HTR-8/SVneo (cell line): ENCODE measurements at places on chromosomes 16 and 17.

GRCh38 chr16:85826686-85827247 is 27.3 kb downstream of the COX4I1 start:
- DNase-seq: no peak

DNA sequence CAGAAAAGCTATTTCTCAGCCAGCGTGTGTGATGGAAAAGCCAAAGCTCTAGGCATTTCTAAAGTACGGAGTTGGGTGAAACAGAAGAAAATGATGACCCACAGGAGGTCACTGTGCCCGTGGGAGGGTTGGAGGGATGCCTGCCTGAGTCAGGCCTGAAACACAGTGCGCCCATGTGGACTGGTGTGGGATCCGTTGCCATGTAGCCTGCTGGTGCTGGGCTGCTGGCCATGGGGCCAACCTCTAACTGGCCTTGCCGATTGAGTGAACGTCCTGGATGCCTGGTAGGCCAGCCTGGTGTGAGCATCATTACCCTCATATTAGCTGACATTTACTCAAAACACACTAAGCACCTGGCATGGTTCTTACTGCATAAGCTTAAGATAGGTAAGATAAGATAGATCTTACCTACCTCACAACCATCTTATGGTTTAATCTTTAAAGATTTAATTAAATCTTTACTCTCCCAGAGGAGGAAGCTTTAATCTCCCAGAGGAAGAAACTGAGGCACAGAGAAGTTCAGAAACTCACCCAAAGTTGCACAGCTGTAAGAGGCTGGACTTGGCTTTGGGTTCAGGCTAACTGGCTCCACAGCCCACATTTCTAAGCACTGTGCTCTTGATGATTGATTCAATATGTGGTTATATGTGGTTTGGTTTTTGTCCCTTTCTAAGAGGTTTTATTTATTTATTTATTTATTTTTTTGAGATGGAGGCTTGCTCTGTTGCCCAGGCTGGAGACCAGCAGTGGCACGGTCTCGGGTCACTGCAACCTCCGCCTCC is 15.7 kb downstream of the MGAT5B start:
- no peak for DNase-seq

GRCh38 chr17:68834328-68834836 is 120.8 kb downstream of the ABCA8 start:
- DNase-seq: no peak

DNA sequence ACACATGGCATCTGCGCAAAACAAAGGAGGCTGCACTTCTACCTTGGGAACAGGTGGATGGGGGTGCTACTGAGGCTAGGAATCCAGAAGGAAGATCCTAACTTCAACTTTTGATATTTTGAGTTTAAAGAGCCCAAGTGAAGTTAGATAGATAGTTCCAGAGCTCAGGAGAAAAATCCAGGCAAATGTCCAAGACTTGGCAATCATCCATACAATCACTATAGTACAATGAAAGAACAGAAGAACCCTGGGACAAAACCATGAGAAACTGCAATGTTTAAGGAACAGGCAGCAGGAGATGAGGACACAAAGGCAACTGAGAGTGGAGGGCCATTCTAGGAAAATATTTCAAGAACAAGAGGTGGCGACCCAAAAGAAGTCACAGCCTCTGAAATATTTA is 12.4 kb downstream of the CDYL2 start:
- no peak for DNase-seq

- DNase-seq: no peak
Observed at GRCh38 chr16:88723911-88724310, 17.6 kb downstream of the CTU2 start.

- DNase-seq: no peak
Observed at GRCh38 chr17:71757156-71757555, 363.7 kb upstream of the SOX9 start.

GRCh38 chr17:48293319-48294019 is 136.5 kb downstream of the SKAP1 start:
- DNase-seq: no peak

DNA sequence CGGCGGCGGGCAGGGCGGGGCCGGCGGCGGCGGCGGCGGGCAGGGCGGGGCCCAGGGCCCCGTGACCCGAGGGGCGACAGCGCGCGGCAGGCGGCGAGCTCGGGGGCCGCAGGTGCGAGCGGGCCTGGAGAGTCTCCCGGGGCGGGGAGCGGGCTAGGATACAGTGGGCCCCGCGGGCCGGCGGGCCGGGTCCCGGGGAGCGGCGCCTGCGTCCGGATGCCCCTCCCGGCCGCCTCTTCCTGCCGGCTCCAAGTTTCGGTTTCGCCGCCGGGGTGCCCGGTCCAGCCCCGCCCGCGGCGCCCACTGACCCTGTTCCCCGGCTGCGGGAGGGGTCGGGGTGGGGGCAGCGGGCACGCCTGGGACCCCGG is at the start of gene RNF213:
TSS of gene RNF213 (plus strand) at position 62 of the 368 bp plus-strand sequence. CDS start 2,830 bp downstream, outside the sequence.
- peak; percentile 70 for DNase-seq

GRCh38 chr17:43572368-43572980 is 26.3 kb upstream of the ETV4 start:
- DNase-seq: no peak

DNA sequence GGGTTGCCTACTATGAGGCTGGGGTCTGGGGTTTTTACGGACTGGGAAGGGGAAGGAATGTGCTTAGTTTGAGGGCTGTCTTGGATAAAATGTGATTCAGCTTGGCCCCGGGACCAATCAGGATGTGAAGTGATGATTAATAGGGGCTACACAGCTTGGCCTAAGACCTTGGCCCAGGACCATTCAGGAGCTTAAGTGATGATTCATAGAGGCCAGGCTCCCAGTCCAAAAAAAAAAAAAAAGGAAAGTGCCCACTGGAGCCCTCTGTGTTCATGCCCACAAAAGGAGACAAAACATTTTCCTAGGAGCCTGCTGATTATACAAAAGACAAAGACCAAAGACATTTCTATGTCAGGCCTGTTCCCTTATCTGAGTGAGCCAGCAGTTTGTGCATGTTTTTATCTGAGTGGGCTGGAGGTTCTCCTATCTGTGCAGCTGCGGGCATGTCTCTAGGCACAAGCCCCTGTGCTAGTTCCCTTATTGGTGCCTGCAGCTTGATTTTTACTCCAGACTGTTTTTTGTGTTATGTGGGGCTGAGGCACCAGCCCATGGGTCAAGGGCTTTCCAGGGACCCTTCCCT is 898.2 kb upstream of the GOT2 start:
- DNase-seq: no peak

- DNase-seq: no peak
Observed at GRCh38 chr17:42289611-42290181, 1.4 kb downstream of the STAT5A start.

DNA sequence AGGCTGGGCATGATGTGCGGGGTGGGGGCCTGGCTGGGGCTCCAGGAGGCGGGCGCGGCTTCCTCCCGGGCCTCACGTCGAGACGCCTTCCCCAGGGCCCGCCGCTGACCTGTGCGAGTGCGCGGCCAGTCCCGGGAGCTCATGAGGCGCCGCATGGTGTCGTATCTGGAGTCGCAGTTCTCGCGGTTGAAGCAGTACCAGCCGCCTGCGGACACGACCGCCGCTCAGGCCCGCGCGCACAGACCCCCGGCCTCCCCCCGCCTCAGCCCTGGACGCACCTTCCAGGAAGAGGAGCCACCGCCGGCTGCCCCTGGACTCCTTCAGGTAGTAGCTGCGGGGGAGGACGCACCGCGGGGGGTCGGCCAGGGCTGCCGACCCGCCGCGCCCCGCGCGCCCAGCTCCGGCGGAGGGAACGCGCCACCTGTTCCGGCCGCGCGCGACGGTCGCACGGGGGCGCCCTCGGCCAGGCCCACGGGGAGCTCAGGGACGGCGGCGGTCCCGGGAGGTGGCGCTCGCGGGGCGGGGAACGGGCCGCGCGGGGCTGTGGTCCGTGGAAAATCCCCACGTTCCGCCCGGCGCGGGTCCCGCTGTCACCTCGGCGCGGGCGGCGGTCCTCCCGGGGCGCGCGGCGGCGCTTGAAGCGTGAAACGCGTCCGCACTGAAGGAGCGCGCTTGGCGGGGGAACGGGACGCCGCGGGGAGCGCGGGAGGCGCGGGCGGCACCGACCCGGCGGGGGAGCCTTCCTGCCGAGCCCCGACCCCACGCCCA is 1.4 kb downstream of the NOTUM start:
- DNase-seq: peak; percentile 61

- no peak for DNase-seq
Observed at GRCh38 chr16:87190288-87191230, 126.6 kb downstream of the C16orf95 start.

- DNase-seq: no peak
Observed at GRCh38 chr17:58400826-58401225, 16.5 kb downstream of the RNF43 start.

DNA sequence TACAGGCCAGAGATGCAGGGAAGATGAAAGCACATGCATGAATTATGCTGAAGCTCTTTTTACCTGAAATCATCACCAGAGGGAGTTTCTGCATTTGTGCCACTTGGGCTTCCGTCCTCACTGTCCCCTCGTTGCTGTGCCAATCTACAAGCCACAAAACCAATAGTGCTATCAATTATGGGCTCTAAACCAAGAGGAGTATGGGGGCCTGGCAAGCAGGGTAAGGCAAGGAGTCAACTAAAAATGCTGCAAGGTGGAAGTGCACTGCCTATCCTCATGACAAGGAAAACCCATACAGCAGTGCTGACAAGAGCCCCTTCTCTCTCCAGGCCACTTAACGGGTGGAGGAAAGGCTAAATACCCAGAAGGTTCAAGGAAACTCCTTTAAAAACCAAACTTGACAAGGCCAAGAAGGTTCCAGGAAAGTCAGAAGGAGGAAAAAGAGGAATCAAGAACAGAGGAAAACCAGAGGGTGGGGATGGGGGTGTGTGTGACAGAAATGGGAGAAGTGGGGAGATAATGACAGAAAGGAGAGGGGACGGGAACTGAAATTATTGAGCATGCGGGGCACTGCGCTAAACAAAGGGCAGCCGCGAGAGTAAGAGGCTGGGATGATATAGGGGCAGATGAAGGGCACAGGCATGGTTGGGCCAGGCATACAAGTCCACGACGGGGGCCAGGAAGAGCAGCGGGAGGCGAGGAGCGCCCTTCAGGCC is 674 bp downstream of the C17orf75 start:
- no peak for DNase-seq

- DNase-seq: no peak
Observed at GRCh38 chr16:13313351-13313750, 412.0 kb downstream of the SHISA9 start.

- no peak for DNase-seq
Observed at GRCh38 chr17:12421646-12422306, 243.9 kb upstream of the MYOCD start.

GRCh38 chr16:81715358-81716196 is 63.5 kb upstream of the PLCG2 start:
- no peak for DNase-seq

DNA sequence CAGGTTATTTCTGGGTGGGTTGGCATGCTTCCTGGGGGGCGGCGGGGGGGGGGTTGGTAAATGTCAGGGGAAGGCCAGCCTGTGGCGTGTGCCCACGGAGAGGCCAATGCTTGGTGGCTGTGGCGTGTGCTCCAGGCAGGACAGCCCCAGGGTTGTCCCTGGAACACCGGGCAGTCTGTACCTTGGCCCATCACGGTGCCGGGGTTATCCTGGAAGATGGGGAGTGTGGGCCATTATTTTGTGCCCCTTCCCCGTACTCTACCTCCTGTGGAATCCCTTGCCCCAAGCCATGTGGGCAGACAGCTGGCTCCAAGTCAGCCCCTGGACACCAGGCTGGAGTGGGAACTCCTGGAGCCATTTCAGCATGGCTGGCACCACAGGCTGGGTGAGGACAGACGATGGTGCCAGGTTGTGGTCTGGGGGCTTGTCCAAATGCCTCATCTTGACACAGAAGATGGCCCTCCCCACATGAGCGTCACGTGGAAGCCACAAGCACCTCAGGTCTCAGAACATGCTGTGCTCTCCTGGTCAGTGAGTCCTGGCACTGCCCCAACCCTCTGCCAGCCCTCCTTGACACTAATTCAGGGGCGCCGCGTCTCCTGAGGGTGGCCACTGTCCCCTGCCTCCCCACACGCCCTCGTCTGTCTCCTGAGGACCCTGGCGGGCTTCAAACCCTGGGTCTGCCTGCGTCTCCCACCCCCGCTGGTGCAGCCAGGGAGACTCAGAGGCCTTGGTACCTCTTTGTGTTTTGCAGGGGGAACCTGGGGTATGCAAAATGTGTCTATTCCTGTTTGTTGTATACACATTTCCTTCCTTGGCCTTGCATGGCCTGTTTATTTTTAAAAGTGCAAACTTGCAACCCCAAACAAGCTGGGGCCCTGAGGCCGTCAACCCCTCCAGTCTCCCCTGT is 4.3 kb downstream of the SLC16A3 start:
- DNase-seq: no peak

DNA sequence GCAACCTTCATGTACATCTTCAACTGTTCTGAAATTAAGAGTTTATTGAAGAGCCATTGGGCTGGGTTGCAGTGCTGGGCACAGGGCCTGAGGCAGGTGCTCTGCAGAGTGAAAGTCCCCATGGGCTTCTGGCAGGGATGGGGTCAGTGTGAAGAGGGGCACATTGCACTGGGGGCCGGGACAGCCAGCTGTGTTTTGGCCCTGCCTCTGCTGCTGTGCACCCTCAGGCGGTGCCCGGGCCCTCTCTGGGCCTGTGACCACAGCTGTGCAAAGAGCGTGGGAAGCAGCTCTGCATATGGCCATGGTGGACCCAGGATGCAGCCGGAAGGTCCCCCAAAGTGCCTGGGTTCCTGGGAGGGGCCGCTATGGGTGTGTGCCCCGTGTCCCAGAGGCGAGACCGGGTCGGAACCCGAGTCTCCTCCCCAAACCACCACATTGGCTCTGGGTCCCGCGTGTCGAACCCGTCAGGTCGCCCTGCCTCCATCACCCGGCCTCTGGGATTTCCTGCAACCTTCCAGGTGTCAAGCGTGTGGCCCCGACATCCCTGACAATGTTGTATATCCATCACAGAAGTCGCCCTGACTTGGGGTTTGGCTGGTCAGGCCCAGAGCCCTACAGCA is 38.2 kb upstream of the ZNF469 start:
- no peak for DNase-seq

DNA sequence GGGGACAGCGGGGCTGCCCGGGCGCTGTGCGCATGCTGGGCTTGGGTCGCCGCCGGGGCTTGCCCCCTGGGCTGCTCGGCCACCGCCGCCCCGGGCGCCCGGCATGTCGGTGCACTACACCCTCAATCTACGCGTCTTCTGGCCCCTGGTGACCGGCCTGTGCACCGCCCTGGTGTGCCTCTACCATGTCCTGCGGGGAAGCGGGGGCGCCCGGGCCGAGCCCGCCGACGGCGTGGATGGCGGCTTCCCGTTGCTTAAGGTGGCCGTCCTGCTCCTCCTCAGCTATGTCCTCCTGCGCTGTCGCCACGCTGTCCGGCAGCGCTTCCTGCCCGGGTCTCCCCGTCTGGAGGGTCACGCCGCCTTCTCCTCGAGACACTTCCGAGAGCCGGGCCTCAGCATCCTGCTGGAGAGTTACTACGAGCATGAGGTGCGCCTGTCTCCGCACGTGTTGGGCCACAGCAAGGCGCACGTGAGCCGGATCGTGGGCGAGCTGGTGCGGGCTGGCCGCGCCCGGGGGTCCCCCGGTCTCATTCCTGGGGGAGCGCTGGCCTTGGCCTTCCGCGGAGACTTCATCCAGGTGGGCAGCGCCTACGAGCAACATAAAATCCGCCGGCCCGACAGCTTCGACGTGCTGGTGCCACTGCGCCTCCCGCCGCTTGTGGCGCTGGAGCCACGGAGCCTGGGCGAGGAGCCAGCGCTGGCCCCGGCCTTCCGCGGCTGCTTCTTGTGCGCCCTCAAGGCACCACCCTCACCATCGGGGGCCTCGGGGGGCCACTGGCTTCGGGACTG is 789 bp downstream of the ITPRIPL2 start:
- DNase-seq: no peak

- no peak for DNase-seq
Observed at GRCh38 chr16:4876646-4877379, 29.5 kb downstream of the UBN1 start.

- no peak for DNase-seq
Observed at GRCh38 chr17:81703747-81704654, 834 bp downstream of the MRPL12 start.

GRCh38 chr17:41511116-41511515 is 5.7 kb upstream of the KRT13 start:
- no peak for DNase-seq
